ENCODE measurements at places on chromosomes 5 and 9.

DNA sequence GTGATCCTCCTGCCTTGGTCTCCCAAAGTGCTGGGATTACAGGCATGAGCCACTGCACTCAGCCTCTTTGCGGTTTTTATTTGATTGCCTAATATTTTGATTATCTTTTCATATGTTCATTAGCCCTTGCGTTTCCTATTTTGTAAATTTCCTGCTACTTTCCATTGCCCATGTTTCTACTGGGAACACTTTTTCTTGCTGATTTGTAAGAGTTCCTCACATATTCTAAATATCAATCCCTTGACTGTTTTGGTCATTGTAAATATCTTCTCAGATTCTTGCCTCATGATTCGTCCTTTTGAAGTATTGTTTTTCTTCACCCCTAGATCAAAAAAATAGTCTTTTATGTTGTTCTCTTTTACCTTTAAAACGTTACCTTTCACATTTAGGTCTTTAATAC is 37.9 kb upstream of the TTC1 start:
- no peak for DNase-seq

DNA sequence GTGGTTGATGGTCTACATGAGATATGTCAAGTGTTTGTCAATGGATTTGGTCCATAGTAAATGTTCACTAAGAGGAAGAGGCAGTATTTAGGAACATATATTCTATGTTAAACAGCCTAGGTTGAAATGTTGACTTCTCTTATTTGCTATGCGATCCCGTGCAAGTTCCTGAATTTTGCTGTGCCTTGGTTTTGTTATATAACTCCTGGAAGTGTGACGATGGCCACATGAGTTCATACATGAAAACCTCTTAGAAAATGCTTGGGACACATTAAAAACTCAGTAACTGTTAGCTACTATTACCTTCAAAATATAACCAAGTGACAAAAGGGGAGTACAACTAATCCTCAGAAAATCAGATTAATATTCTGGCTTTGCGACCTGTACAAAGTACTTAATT is 21.9 kb upstream of the FBXW2 start:
- DNase-seq, result no peak

DNA sequence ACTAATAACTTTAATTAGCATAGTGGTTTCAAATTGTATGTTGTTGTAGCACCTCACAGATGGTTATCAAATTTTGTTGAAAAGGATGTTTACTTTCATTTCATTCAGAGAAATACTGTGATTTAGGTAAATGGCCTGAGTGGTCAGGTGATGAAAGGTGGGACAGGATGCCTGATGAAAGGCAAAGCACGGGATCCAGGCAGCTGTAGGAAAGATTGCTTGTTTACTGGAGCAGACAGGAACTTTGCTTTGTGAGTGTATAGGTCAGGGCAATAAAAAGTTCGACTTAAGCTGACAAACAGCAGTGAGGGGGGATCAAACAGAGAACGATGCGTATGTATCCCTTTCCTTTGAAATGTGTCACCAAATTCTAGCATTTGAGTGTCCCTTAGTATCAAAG is 19.0 kb downstream of the KIAA1958 start:
- no peak for DNase-seq

GRCh38 chr5:53362521-53362941 is 117.9 kb upstream of the FST start:
- no peak for DNase-seq

DNA sequence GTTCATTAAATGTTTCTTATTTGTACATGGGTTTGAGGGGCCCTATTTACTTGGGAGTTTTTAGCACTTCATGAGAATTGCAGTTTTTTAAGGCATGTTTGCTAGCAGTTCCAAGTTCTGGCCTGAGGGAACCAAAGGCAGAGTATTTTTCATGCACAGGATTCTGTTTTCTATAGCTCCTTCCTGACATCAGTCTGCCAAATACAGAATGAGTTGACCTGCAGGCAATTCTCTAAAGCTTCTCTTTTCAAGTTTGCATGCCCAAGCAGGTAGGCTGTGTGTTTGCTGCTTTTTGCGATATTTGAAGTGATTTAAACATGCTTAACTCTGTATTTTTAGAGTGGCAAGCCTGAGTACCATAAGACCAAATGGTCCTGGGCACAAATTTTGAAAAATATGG is 75.8 kb downstream of the AOPEP start:
- DNase-seq, result no peak

DNA sequence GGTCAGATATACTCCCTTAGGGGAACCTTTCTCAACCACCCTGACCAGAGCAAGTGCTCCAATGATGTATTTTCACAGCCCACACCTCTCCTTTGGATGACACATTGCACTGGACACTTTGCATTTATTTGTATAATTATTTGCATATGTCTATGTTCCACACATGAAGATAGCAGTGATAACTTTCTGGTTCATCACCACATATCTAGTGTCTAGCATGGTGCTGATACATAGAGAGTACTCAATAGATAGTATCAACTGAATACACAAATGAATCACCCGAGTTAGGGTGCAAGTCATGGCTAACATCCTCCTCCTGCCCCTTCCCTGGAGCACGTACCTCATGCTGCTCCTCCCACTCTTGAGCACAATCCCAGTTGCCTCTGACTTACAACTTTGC is 617.6 kb downstream of the EBF1 start:
- no peak for DNase-seq

Data from glutamatergic neuron (in vitro differentiated cells).